ENCODE measurements at places on chromosomes 11 and 22.
A peak's percentile ranks its signal among the peaks of the same experiment; 100 is the strongest.

GRCh38 chr11:104713401-104713800 is 184.9 kb downstream of the CASP12 start:
- peak; percentile 49 for DNase-seq

- DNase-seq, result peak; percentile 49
These were observed 199.1 kb downstream of the SWAP70 start for GRCh38 chr11:9862981-9863380.

- no peak for DNase-seq
These were observed 50.8 kb upstream of the ADORA2A start for GRCh38 chr22:24376586-24376985.

DNA sequence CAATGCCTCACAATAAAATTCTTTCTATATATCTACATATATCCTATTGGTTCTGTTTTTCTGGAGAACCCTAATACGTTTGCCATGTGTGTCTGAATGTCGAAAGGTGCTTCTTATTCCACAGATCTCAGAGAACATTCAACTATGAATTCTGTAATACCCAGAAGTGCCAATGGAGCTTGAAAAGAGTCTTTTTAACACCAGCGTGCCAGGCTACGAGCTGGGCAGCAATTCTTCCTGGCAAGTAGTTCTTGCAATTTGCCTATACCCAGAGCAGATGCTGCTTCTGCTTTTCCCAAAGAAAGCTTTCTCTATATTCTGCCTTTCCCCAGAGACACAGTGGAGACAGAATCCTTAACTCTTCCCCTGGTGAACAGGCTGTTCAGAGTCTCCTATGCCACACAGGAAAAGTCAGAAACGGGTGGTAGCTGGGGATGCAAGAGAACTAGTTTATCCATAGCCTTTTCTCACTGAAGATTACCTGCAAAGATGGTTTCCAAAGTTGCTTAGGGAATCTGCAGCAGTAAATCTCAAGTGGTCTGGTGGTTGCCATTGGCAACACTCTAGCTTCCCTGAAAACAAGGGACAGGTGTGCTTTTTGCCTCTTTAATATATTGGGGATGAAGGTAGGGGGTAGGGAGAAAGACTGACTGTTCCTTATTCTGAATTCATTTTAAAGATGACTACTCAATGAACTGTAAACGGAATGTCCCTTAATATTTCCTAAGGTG is 16.8 kb upstream of the PAFAH1B2 start:
- no peak for DNase-seq

- DNase-seq, result no peak
These were observed 28.3 kb downstream of the GRIK4 start for GRCh38 chr11:120539667-120540369.

Measured in fibroblast of villous mesenchyme (primary cell).